ENCODE measurements at places on chromosomes 4 and X.

- no peak for DNase-seq
Observed at GRCh38 chrX:27889878-27890277, 82.1 kb downstream of the MAGEB10 start.

GRCh38 chr4:75639124-75639695 lies 8.9 kb upstream of the CDKL2 start:
- DNase-seq, result no peak

GRCh38 chr4:71538528-71538927 lies 199.7 kb downstream of the SLC4A4 start:
- no peak for DNase-seq

- DNase-seq, result no peak
Observed at GRCh38 chr4:47664051-47664826, 173.6 kb downstream of the CORIN start.

DNA sequence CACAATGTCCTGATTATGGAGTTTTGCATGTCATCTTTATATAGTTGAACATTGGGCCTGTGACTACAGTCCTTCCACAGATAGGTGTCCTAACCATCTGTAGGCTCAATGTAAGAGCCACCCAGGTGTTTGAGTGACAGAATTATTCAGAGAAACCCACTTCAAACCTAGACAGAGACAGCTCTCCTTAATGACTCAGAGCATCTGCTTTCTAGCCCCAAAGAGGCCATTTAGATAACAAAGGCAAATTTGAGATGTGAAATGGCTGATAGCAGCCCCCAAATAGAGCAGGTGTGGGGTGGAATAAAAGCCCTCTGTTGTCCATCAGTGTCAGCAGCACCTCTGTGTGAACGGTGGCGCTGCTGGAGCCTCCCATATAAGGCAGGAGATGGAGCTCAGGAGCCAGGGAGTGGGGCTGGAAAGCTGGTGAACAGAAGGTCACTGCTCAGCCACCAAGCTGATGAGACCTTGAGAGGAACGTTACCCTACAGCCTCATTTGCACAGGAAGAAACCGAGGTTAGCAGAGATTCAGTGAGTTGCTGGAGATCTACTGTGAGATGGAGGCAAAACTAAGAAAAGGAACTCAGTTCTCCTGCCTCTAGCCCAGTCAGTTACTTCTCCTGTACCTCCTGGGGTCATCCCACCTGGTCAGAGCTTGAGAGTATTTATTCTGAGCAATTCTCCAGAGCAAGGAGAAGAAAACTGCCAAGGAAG lies 153.3 kb upstream of the LNX1 start:
- DNase-seq, result no peak

DNA sequence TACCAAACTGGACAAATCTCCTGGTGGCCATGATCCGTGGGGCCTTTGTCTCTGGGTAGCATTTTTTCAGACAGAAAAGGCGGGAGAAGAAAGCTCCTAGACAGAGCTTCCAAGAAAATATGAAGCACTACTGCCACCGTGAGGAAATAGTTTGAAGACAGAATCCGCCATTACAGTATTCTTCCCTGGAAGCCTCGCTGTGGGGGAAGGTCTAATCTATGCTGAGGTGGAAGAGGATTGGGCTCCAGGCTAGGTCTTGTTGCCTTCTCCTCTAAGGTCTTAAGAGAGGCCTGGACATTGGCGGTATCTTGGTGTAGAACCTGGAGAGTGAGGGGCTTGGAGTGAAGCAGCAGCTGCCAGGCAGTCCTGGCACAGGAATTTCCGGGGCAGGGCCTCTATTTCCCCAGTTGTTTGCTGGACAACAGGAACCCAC lies 218.9 kb downstream of the OR13H1 start:
- DNase-seq, result peak; percentile 15

- no peak for DNase-seq
Observed at GRCh38 chr4:160353548-160353947, 1250.7 kb downstream of the RAPGEF2 start.

- DNase-seq, result no peak
Observed at GRCh38 chr4:95877636-95878035, 37.7 kb downstream of the PDHA2 start.

GRCh38 chr4:31575504-31575903 lies 855.3 kb downstream of the PCDH7 start:
- no peak for DNase-seq

DNA sequence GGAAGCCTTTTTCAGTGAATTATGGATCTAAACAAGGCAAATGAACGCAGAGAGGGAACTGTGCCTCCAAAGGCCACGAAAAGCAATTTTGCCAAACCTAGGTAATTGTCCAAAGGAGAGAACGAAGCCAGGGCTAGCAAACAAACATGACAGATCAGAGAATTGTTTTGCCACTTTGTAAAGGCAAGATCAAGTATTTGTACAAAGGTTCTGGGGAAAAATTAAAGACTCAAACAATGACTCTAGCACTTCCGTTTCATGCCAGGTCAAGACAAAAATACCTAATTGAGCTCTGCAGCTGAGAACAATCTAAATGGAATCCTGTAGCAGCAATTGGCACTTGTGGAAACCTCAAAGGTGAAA lies 8.5 kb downstream of the RBM47 start:
- no peak for DNase-seq

- DNase-seq, result peak; percentile 9
Observed at GRCh38 chr4:182724414-182724813, 192.8 kb downstream of the DCTD start.

- no peak for DNase-seq
Observed at GRCh38 chr4:152850377-152850776, 70.6 kb downstream of the ARFIP1 start.

- DNase-seq, result no peak
Observed at GRCh38 chrX:14073556-14073955, 43.9 kb upstream of the GEMIN8 start.

- DNase-seq, result no peak
Observed at GRCh38 chr4:123096038-123096437, 173.6 kb upstream of the NUDT6 start.

DNA sequence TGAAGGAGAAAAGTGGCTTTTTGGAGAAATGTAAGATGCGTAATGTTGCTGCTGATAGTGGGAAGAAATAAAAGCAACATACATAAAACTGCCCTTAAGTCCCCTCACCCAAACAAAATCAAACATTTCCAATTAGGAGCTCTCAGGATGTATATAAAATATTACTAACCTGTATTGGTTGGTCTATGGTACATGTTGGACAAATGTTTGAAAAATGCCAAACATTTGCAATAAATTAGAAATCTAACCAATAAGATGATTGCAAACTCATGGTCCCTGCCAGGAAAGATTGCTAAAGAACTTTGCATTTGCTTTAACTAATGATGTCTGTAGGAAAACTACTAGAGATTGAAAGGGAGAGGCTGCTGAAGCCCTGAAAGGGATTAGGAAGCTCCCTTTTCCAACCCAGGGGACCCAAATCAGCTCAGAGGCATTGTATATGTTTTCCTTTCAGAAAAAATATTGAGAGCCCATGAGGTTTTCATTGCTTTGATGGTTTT lies 1.8 kb downstream of the SFRP2 start:
- no peak for DNase-seq

DNA sequence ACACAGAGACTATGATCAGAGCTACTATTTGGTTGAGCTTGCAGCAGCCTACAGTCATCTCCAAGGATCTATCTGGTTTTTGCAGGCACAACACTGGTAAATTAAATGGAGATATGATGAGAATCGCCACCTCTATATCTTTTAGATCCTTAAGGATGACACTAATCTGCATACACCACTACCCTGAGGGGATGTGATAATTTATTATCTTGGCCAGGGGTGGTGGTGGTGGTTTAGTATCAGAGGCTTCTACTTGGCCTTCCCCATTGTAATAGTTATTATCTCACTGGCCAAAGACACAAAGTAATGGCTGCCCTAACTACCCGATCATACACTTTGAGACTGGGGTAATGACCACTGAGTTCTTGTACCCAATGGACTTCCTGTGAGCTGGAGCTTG lies 21.2 kb downstream of the CCDC160 start:
- no peak for DNase-seq

DNA sequence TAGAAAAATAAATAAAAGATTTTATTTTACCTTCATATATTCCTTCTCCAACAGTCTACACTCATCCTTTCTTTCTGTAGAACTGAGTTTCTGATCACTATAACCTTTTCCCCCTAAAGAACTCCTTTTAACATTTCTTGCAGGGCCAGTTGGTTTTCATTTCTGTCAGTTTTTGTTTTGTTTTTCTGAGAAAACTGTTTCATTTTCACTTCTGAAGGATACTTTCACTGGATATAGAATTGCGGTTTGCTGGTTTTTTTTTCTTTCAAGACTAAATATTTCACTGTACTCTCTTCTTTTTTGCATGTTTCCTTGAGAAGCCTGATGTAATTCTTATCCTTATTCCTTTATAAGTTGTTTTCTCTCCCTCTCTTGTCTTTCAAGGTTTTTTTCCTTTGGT lies 90.4 kb upstream of the EOLA2 start:
- DNase-seq, result no peak

DNA sequence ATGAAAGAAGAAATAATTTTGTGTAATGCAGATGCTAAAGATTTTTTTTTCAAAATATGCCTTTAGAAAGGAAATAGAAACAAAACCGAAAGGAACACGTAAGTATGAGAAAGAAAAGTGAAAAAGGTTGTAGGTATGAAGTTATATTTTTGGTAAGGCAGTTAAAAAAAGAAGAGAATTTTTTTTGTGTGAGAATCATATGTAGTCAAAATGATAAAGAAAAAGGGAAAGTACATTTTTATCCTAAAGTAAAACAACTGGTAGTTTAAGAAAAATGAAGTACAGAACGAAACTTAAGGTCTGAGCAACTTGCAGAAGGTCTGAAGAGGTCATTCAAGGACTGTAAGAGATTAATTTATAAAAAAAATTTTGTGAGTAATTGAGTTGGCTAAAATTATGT lies 164.0 kb upstream of the TRAM1L1 start:
- no peak for DNase-seq

All from DMS 273 treated with DMSO at 0.1 percent for 48 hours (cell line).